ENCODE measurements at places on chromosomes 4 and X.

- DNase-seq, result no peak
These were observed 72.4 kb downstream of the DCLK2 start for GRCh38 chr4:150150629-150151062.

DNA sequence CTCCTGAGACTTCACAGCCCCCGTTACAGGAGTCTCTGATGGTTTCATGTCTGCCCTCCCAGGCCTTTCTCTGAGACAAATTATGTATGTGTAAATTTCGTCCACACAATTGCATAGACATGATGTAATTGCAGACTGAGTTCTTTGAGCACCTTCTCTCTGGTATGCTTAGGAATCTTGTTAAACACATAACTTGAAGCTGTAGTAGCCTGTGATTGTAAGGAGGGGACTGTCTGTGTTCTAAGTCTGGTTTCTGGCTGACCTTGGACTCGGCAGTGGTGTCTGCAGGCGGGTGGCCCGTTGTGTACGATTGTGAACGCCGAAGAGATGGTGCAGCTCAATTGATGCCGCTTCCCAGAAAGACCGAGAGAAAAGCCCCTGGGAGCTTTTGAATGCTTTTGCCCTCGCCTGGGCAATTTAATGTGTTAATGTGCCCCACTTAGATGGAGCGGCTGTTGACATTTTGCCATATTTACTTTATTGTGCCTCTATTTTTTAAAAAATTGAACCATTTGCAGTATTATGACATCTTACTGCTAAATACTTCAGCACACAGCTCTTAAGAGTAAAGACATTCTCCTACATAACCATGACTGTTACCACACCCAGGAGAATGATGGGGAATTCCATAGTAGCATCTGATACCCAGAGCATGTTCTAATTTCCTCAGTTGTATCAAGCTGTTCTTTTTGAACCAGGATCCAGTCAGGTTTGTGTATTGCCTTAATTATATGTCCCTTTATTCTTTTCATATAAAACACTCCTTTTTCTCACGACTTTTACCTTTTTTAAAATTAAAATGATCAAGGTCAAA is 58.4 kb upstream of the TADA2B start:
- no peak for DNase-seq

DNA sequence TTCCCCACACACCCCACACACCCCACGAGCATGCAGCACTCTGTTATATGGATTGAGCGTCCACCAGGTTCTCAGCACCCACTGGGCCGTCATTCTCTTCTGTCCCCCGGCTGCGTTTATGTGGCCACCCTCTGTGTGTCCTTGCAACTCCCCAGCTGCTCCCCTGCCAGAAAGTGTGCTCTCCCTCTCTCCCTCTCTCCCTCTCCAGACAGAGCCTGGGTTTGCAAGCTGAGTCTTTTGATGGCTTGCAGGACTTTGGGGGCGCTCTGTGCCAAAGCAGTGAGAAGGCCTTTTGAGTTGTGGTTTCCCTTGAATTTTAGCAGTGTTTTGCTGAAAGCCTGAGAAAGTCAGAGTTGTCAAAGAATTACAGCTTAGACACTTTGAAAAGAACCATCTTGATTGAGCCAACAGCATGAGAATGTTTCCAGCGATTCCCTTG is 173.5 kb downstream of the DCLK2 start:
- DNase-seq, result no peak

DNA sequence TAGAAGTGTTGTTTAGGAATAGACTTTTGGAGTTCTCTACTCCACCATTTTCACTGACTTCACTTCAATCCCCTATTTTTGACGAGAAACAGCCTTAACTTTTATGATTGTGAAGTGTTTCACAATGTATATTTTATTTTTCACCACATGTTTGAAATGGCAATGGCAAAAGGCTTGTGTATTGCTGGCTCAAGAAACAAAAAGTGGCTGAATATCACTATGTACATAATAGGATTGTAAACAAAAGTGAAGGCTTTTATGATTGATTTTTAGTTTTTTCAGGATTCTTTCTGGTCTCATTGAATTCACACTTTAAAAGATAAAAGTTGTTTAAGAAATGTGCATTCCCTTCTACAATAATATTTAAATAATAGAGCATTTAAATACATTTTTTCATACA is 18.2 kb downstream of the MAGEB5 start:
- no peak for DNase-seq

GRCh38 chrX:155715141-155715540 is 102.4 kb upstream of the TMLHE start:
- no peak for DNase-seq

DNA sequence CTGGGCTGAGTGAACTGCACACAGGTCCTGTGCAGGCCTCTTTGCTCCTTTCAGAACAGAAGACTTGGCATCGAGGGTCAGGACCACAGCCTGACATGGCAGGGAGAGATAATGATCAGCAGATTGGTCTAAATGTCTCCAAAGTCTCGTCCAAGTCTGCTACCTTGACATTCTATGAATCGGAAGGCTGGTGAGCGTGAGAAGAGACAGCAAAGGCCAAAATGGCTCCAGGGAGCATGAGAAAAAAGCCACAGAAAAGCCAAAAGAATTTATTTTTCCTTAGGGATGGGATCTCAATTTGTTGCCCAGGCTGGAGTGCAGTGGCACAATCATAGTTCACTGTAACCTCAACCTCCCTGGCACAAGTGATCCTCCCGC is 32.3 kb upstream of the IQSEC2 start:
- no peak for DNase-seq

DNA sequence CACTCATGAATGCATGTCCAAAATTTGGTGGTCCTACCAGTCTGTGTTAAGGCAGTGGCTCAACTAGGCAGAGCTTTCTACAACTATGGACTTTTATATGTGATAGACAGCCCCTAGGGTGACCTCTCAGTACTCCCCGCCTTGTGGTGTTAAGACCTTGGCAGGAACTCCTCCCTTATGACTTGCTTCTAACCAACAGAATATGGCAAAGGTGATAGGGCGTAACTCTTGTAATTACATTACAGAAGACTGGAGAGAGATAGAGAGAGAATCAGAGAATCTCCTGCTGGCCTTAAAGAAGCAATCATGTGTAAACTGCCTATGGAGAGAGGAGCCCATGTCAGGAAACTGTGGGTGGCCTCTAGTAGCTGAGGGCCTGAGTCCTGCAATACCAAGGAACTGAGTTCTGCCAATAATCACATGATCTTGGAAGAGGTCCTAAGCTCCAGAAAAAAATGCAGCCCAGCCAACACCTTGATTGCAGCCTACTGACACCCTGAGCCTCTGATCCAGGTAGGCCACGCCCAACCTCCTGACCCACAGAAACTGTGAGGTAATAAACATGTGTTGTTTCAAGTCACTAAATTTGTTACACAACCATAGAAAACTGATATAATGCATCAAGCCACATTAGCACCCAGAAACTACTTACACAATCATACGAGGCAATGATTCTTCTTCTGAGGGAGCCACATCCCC is 68.9 kb downstream of the INPP4B start:
- no peak for DNase-seq

- peak; percentile 70 for DNase-seq
These were observed 33.8 kb downstream of the PPARGC1A start for GRCh38 chr4:23855912-23856605.

DNA sequence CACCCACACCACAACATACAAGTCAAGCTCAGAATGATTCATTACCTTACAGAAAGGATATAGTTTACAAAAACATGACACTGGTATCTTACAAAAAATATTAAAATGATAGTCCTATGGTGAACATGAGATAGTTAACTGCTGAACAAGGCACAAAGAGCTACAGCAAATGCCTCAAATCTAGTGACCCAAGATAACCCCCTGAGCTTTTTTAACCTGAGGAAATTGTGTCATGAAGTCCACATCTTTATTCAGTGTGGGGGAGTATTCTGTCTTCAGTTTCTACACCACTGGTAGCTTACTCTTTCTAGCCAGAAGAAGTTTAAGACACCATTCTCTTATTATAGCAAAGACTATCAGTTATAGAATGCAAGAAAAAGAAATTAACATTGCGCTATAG is 218.7 kb downstream of the MAPK10 start:
- DNase-seq, result no peak

DNA sequence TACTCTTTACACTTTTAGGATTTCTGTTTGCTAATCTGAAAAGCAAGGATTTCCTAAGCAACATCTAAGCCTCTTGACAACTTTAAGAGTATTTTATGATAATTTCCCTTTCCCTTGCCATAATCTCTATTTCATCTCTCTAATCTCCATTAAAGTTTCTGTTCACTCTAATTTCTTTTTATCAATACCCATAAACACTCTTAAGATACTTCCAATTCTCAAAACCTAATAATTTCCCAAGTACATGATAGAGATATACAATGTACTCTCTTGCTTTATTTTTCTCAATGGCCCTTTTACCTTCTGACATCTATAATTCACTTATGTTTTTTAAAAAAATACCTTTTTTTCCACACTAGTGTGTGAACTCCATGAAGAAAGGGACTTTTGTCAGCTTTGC is 26.8 kb downstream of the DAPP1 start:
- no peak for DNase-seq

DNA sequence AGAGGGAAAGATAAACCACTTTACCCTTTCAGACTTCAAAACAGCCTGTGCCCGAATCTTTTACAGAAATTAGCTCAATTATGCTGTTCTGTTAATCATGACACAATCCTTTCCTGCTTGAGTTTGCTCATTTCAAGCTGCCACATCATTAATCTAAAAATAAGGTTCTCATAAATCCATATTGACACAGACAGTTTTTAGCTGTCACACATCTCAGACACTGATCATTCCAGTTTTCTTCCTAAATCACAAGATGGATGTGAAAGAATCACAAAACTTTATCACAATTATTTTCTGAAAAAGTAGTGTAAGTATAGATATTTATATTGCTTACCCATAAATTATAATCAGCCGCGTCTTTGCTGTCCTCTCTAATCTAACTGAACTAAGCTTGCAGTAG is 27.9 kb upstream of the AMELX start:
- DNase-seq, result no peak

- peak; percentile 59 for DNase-seq
These were observed 81.8 kb upstream of the RBPJ start for GRCh38 chr4:26238778-26239679.

GRCh38 chr4:188262464-188262863 is 123.2 kb downstream of the TRIML1 start:
- DNase-seq, result no peak

DNA sequence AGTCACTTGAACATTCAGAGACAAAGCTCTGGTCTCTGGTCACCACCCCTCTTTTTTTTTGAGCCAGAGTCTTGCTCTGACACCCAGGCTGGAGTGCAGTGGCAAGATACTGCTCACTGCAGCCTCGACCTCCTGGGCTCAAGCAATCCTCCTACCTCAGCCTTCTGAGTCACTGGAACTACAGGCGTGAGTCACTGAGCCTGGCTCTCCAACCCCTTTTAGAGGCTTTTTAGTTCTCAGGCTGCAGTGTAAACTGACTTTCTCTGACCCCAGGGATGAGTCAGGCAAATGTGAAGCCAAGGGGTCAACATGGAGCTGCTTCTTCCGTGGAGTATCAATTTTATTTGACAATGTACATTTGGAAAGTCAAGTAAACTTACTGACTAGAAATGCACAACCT is 229.2 kb downstream of the PTTG2 start:
- peak; percentile 83 for DNase-seq

GRCh38 chrX:69264158-69264581 is 98.9 kb upstream of the PJA1 start:
- no peak for DNase-seq

- no peak for DNase-seq
These were observed 97.7 kb upstream of the PDHA2 start for GRCh38 chr4:95742179-95742578.

DNA sequence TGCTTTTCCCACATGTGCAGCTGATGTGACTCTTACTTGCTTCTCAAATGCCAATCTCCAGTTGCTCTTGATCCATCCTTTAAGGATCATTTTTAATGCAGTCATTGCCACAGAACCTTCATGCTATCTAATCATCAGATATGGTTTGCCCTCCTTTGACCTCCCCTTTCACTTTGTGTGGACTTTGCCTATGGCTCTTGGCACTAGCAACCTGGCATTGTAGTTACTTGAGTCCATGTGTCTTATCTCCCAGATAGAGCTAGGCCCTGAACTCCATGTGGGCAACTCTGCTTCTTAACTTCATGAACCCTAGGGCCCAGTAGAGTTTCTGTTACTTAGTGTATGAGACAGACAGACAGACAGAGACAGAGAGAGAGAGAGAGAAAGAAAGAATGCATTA is 41.6 kb downstream of the MTM1 start:
- DNase-seq, result no peak

- DNase-seq, result no peak
These were observed 1.4 kb upstream of the ADGRL3 start for GRCh38 chr4:61198686-61199085.

DNA sequence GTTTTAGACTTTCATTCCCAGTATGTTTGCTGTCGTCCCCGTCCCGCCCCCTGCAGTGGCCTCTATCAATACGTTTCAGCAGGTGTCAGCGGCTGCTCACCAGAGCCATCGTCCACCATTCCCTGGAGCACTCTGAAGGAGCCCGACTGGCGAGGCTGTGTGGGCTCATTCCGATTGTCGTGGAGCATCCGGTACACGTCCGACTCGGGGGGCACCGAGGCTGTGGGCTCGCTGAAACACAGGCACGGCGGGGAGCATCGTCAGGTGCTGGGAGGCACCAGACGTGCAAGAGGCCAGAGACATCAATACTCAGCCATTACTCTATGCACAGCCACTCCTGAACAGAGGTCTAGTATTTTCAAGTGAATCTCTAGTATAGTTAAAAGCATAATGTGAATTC is 28.9 kb downstream of the PDLIM3 start:
- DNase-seq, result no peak

GRCh38 chrX:31128855-31129254 is 57.0 kb upstream of the FTHL17 start:
- DNase-seq, result no peak

GRCh38 chrX:44093431-44093830 is 120.2 kb upstream of the NDP start:
- no peak for DNase-seq

GRCh38 chr4:84480082-84480481 is 19.0 kb downstream of the NKX6-1 start:
- DNase-seq, result no peak

GRCh38 chr4:84527391-84527790 is 28.3 kb upstream of the NKX6-1 start:
- no peak for DNase-seq

- DNase-seq, result no peak
These were observed 1427.0 kb downstream of the ADGRL3 start for GRCh38 chr4:62627141-62627540.
